ENCODE measurements at places on chromosomes 4 and X.
A peak's percentile ranks its signal among the peaks of the same experiment; 100 is the strongest.

GRCh38 chr4:27692158-27692557 is 831.5 kb downstream of the STIM2 start:
- DNase-seq: peak; percentile 2

DNA sequence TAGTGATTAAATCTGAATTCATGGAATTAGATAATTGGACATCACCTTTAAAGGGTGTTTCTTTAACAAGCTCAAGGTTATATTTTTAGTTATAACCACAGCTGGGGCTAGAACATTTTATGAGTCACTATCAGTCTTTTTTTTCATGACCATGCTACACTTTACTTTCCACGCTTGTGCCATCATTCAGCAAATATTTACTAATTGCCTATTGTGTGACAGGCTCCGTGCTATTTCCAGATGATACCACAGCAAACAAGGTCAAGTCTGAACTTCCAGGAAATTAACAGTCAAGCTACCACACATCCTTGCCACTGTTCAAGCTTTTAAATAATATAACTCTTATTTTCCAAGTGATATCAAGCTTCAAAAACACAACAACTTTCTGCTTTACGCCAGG is 16.5 kb downstream of the SPANXN3 start:
- DNase-seq: no peak

DNA sequence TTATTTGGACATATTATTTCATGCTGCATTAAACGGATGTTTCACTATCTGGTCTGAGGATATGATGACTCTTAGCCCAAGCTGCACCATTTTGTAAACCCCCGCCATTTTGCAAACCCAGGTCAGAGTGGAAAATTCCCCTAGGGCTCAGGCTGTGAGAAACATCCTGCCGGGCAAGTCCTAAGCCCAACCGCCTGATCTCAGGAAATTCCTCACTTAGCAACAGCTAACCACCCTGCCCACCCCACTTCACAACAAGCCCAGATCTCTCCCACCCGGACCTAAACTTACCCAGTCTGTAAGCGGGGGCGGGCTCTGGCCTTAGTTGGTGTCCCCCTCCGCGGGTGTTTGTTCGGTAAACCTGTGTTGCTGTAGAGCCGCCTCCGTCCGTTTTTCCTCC is 2747.1 kb downstream of the PCDH7 start:
- no peak for DNase-seq

DNA sequence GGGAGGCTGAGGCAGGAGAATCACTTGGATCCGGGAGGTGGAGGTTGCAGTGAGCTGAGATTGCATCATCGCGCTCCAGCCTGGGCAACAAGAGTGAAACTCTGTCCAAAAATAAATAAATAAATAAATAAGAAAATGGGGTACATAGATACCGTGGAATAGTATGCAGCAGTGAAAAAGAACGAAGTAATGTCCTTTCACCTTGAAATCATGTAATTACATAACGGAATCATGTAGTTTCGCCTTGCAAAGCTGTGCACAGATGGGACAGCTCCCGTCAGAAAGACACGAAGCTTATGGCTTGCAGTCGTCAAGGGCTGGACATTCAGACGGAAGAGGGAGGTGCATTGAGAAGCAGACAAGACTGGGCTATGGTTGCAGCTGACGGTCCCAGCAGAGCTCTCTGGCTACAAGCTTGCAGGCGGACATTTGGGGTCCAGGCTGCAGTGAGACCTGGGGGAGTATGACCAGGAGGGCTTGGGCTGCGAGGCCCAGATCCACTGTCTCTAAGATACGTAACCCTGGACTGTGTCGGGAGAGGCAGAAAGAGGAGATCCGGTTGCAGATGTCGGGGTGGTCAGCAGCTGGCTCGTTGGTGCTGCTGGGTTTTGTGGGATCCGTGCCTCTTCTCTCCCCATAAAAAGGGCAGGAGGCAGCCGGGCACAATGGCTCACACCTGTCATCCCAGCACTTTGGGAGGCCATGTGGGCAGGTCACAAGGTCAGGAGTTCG is 6.2 kb upstream of the P2RY8 start:
- no peak for DNase-seq

DNA sequence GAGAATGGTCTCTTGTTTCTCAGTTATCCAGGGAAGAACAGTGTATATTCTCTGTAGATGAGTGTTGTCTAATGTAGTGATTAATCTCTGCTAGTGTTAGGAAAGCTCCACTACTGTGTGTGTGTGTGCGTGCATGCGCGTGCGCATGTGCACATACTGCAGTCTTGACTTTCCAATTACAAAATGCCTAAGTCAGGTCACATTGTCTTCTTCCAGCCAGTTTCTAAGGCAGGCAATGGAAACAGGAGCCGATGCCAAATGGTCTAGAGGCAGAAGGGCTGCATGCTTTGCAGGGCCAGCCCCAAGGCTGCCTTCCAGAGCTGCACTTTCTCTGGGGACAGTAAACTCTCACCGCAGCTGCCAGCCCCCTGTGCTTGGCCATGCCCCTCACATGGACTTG is 30.5 kb upstream of the NAP1L5 start:
- DNase-seq: no peak

DNA sequence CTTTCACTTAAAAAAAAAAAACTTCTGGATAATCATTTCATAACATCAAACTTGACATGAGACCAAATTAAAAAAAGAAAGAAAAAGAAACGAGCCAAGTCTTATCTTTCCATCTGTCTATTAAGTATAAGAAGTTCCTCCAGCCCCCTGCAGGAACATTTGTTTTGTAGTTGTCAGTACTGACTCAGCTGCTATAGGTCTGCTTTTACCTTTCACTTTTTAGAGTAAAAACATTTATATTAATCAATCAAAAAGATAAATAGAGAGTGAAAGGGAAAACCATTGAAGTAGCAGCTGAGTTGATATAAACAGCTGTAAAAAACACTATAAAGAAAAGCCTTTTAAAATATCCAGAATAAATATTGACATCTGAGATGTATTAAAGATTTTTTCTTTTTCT is 46.1 kb downstream of the CCDC158 start:
- DNase-seq: no peak

DNA sequence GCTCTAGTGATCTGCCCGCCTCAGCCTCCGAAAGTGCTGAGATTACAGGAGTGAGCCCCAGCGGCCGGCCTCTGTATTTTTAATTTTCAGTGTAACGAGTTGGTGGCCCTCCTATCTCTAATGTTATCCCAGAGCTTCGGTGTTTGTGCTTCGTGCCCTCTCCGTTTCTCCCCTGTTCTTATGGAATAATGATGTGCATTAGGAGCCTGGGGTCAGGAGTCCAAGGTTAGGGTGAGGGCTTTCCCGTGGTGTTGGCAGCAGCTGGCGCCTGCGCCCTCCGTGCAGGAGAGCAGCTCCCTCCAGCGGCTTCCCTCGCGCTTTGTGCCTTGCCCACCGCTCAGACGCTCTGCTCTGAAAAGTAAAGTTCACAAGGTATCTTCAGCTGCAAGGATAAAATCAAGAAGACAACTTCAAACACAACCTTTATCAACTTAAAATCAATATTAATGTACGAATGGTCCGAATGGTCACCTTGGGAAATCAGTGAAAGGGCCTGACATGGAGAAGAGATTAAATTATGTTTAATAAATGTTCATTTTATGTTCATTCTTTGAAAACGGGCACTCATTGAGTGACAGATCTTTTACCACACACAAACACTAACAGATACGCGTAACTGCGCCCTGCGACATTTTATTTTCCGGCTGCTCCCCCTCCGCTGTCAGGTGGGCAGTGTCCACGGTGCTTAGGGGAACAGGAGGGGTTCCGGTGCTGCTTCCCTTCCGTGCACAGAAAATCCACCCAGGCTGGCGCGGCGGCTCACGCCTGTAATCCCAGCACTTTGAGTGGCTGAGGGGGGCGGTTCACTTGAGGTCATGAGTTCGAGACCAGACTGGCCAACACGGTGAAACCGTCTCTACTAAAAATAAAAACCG is 62.4 kb downstream of the TRAPPC11 start:
- DNase-seq: peak; percentile 6

DNA sequence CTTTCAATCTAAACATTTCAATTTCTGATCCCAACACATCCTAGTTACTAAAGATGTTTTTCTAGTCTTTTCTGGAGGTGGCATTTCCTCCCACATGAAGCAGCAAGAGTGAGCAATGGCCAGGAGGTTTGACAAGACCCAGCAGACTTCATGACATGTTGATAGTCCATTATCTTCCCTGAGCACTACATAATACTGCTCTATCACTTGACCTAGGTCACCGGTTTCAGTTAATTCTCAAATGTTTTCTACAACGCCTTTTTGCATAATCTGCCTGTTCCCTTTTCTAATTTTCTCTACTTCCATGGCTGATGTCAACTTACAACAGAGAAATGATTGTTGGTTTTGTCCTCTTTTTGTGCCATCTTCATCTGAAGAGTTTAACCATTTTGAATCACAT is 62.0 kb upstream of the GPRIN3 start:
- DNase-seq: no peak

- DNase-seq: no peak
Observed at GRCh38 chr4:30721185-30722091, 1.3 kb downstream of the PCDH7 start.

GRCh38 chr4:114911111-114911510 is 202.3 kb downstream of the NDST4 start:
- DNase-seq: no peak

DNA sequence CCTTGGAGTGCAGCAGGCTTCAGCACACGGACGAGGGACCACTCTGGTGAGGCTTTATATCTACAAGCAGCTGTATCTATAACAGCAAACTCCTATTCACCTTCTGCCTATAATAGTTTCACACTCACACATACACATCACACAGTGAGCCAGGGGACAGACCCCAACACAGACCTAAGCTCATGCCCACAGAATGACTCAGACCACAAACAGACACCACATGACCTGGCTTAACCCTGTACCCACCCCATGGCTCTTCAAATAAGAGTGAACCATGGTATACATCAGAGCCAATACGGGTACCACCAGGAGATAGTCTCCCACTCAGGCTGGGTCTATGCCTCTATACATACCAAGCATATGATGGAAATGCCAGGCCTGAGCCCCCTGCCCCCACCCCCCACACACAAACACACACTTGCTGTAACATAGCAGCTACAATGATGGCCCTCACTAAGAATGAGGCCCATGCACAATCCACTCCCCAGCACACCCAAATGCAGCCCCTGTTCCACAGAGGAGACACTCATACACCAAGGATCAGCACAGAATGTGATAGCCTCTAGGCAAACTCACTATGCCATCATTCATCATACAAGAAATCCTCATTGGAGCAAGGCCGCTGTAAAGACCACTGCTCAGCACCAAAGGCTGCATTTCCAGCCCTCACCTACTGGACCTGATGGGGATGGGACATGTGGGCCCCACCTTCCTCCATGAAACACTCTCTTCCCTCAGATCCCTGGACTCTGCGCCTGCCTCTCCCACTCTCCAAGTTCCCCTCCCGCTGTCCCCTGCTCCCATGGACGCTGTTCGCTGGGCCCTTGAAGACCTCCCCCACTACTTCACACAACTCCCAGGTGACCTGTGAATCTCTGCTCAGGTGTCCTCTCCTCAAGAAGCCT is 62.1 kb upstream of the XIAP start:
- no peak for DNase-seq

DNA sequence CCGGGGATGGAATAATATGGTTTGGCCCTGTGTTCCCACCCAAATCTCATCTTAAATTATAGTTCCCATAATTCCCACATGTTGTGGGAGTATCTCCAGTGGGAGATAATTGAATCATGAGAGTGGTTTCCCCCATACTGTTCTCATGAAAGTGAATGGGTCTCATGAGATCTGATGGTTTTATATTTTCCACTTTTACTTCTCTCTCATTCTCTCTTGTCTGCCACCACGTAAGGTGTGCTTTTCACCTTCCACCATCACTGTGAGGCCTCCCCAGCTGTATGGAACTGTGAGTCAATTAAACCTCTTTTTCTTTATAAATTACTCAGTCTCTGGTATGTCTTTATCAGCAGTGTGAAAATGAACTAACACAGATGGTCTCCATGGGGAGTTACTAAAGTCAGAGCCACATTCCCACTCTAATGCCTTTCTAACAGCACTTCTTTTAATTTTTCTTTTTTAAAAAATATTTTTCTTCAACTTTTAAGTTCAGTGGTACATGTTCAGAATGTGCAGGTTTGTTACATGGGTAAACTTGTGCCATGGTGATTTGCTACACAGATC is 306.6 kb downstream of the DTHD1 start:
- no peak for DNase-seq

All from CD8-positive, alpha-beta T cell (primary cell).